Left colon (tissue), 2 donors: ENCODE measurements at places on chromosomes 6 and 20. TPM values are rescaled to one million over a fixed set of nuclear protein-coding genes. Genes with fewer than 3 reads are reported as not detected.

The SIGLEC1 gene
- 10.4 TPM for total RNA-seq

The PLCB4 gene
- 45.3 TPM for total RNA-seq

The TREM1 gene
- total RNA-seq = 0.24 TPM

The NKX2-4 gene
- total RNA-seq = not detected

The C6orf132 gene
- total RNA-seq = 66.2 TPM

GRCh38 chr20:25309395-25310267 lies 61.7 kb downstream of the PYGB start:
- peak; percentile 87 for DNase-seq

DNA sequence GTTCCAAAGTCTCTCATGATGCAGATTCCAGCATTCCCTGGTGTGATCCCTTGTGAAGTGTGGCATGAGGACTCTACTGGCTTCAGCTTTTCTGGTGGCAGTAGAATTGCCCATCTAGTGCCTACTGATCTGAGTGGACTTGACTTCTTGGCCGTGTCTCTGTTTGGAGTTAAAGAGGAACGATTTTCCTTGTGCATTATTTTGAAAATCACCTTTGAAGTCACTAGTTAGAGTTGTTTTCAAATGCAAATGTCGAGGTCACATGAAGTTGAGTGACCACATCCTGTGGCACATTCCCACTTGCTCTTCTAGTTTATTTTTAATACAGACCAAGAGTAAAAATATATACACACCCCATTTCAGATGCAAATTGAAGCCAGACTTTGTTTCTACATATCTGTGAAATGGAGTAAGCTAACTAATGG lies 270.7 kb upstream of the TAB2 start:
- no peak for DNase-seq

- no peak for DNase-seq
Measured at GRCh38 chr6:108123481-108123929, 42.3 kb upstream of the NR2E1 start.

DNA sequence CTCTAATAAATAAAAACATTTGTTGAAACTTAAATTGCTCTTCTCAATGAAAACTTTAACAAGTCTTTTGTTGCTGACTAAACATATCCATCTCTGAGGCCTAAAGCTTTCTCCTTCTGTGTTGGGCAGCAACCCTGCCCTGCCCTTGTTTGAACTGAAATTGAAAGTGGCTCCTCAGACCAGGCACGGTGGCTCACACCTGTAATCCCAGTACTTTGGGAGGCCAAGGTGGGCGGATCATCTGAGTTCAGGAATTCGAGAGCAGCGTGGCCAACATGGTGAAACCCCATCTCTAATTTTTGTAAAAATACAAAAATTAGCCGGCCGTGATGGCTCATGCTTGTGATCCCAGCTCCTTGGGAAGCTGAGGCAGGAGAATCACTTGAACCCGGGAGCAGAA lies 29.2 kb upstream of the GNRH2 start:
- no peak for DNase-seq

DNA sequence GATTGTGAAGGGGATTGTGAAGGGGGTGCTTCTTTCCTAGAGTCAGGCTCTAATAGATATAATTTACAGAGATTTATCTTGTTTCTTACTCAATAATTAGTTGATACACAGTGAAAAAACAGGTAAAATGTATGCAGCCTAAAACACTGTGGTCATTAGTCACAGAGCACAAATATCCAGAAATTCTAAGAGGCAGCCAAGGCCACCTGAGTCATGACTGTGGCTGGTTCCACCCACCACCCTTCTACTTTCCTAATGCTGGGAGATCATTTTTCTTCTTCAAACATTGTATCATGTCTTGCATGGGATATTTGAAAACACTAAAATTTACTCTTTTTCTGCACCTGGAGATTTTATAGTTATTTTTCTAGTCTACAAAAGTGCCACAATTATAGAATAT lies 181.6 kb downstream of the OTOR start:
- DNase-seq = no peak

GRCh38 chr6:167977717-167978467 lies 19.6 kb upstream of the KIF25 start:
- DNase-seq = no peak
